T-helper 17 cell (primary cell): ENCODE measurements at places on chromosomes 4 and X. TPM values are rescaled to one million over a fixed set of nuclear protein-coding genes. Genes with fewer than 3 reads are reported as not detected.

DNA sequence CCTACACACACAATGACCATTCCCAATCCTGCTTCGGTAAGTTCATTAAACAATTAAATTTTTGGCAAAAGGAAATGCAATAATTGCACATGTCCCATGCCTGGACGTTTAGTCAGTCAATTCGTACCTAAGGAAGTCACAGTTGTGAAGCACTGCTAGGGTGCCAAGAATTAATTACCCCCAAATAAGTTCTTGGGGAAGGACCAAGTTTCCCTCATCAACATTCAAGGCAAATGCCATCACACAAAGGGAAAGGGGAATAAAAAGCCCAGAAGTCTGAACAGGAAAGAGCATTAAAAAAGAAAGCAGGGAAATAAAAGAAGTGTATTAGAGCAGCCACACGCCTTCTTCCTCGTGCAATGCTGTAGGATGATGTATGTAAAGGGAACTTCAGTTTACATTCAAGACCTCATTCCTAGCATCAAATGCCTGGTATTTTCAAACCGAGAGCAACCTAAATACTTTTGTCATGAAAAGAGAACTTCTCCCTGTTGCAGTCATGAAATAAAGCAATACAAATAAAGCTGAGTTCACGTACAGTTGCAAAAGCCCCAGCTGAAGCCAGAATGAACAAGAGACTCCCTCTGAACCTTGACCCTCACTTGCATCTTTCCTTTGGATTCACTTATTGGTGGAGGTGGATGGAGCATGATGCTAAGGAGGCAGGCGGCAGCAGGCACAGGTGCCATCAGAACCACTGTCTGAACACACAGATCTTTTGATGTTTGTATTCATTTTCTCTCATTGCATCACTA is 124.0 kb upstream of the PPARGC1A start:
- no peak for DNase-seq

GRCh38 chr4:4818415-4819212 is 40.9 kb upstream of the MSX1 start:
- DNase-seq, result no peak

DNA sequence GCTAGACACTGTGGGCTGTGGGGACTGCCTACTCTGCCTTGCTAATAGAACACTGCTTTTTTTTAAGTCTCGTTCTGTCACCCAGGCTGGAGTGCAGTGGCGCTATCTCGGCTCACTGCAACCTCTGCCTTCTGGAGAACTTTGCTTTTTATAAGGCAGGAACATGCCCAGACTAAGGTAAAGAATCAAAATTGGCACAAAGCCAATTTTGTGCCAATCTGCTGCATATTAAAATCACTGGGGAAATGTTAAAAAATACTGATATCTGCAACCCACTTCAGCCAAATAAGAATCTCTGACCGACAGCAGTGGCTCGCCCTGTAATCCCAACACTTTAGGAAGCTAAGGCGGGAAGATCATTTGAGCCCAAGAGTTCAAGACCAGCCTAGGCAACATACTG is 36.5 kb upstream of the CEP135 start:
- no peak for DNase-seq

DNA sequence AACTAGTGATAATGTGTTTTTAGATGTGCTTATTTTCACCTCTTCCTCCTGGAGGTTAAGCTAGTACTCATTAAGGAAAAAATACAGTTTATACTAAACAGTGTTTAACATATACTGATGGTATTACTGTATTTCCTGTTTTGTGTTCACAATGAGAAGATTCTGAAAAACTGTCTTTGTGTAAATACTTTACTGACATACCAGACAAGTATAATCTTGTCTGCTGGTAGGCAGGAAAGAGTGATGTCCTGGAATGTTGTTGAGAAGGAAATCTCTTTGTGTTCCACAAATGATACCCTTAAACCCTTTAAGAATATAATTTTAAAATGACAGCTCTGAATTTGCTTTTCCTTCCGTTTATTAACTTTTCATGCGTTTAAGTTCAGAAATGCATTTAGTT is 205.5 kb upstream of the NUDT6 start:
- no peak for DNase-seq

DNA sequence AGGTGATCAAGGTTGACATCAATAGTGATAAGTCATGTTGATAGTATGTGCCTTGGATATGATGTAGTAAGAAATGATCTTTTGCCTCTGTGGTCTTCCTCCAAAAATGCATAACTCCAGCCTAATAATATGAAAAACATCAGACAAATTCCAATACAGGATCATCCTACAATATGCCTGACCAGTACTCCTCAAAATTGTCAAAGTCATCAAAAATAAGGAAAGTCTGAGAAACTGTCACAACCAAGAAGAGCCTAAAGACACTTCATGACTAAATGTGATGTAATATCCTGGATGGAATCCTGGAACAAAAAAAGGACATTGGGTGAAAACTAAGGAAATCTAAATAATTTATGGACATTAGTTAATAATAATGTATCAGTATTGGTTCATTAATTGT is 50.3 kb upstream of the LCORL start:
- no peak for DNase-seq

DNA sequence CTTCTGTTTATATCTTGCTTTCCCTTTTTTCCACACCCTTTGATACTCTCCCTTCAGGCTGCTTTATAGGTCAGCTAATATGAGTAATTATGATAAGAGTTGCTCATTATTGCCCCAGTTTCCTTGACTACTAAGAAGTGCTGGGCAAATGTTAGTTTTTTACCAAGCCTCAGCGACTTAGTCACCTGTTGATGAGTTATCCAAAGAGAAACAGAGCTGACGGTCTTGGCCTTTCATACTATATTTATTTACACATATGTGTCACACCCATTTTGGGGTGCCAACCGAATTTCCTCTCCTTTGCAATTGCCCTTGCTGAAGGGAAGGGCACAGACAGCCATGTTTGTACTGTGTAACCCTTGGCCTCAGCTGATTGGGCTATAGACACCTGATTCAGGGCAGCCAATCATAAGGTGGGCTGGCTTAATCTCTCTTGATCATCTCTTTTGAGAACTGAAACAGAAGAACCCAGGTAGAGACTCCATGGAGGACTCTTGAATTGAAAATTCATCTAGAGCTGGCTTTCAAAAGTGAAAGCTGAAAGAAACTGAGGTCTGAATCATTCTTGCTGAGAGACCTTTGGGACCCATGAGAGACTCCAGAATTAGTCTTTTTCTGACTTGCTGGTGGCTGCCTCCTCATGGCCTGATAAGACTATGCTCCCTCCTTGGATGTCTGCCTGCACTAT is 111.7 kb upstream of the RPS6KA3 start:
- DNase-seq, result no peak

Gene LRRC66
- total RNA-seq, result 0.60 TPM

Gene HSFX4
- not detected for total RNA-seq

DNA sequence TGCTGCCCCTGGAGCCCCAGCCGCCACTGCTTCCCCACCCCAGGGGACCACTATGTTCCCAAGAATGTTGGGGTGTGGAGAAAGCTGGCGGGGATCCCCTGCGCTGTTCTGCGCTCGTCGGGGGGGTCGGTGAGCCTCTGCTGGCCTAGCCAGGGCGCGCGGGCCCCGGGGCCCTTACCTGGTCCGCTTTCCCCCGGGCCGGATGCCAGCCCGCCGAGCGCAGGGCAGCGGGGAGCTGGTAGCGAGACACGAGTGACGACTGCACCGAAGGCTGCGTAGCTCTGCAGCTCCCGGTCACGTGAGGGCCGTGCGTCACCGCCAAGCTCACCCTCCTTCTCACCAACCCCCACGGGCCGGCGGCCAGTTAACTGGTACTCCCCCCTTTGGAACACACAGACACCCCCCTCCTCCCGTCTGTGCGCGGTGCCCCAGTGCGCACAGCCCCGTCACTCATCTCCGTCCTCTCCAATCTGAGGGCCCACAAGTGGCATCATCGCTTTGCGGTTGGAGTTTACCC is at the start of gene BEX1:
Gene BEX1, minus strand, starts transcription at position 254 of the 517 bp plus-strand sequence. CDS start 897 bp downstream, outside the sequence.
- DNase-seq, result no peak

GRCh38 chr4:78298618-78299017 is 241.5 kb downstream of the FRAS1 start:
- DNase-seq, result no peak

DNA sequence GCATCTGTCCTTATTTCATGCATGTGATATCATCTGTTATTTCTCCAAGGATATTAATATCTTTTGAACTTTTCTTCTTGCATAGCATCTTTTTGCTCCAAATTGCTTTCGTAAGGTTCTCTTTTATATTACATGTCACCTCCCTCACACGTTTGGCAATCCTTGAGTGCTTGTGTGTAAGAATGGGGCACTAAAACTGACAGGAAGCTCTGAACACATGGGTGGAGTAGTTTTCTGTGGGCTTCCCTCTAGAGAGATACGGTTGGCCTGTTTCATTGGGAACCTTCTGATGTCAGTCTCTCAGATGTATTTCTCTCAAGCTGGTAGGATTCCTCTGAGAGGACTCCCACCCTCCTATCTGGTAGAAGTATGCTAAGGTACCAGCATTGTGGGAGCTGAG is 223.0 kb downstream of the MID1 start:
- DNase-seq, result no peak

Gene ZNF711
- total RNA-seq, result 1.8 TPM

Gene GCNA
- 1.2 TPM for total RNA-seq

- no peak for DNase-seq
Observed at GRCh38 chr4:107388736-107389274, 331.2 kb downstream of the PAPSS1 start.

GRCh38 chr4:70581980-70582379 is 10.1 kb upstream of the AMBN start:
- DNase-seq, result no peak

Gene LRAT
- total RNA-seq, result not detected

- DNase-seq, result no peak
Observed at GRCh38 chr4:97235521-97235920, 907.8 kb downstream of the STPG2 start.

- no peak for DNase-seq
Observed at GRCh38 chr4:108937066-108937465, 174.2 kb upstream of the ETNPPL start.

DNA sequence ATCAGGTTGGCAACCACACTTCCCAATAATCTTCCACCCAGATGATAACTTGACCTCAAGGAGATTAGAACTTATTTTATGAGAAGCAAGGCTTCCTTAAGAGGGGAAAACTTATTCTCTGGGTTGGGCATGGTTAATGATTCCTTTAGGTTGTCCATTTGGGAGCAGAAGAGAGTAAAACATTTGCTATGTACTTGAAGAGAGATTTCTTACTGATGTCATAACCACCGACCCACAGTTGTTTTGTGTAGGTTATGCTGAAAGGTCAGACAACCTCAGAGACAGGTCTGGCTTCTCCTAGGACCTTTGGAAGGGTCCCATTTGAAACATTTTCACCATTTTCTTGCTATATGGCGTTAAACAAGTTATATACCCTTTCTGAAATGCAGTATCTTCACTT is 56.1 kb downstream of the FAM114A1 start:
- DNase-seq, result no peak

- no peak for DNase-seq
Observed at GRCh38 chr4:38125816-38126215, 165.6 kb downstream of the PTTG2 start.

- no peak for DNase-seq
Observed at GRCh38 chr4:60562334-60562733, 637.8 kb upstream of the ADGRL3 start.

Gene ZNF280C
- total RNA-seq, result 5.2 TPM

GRCh38 chrX:5867778-5868177 is 360.9 kb downstream of the NLGN4X start:
- DNase-seq, result no peak

Gene IL21
- total RNA-seq, result 0.77 TPM

- DNase-seq, result no peak
Observed at GRCh38 chr4:6313216-6313615, 43.6 kb downstream of the WFS1 start.

GRCh38 chrX:105098201-105098600 is 122.3 kb downstream of the TEX13A start:
- DNase-seq, result no peak

DNA sequence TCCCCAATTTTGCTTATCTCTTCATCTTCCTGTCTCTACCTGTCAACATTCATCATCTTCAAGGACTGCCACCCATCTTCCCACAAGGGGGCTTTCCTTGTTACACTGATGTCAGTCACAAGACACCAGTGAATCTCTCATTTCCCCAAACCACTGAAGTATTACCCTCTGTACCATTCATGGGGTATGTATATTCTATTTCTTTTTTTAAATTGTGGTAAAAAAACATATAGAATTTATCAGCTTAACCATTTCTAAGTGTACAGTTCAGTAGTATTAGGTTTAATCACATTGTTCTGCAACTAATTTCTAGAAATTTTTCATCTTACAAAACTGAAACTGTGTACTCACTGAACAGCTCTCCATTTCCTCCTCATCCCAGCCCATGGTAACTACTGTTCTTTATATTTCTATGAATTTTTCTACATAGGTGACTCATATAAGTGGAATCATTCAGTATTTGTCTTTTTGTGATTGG is 98.6 kb downstream of the LARP7 start:
- no peak for DNase-seq

GRCh38 chr4:139629436-139630125 is 36.0 kb upstream of the MGST2 start:
- DNase-seq, result no peak

Gene CCDC110
- total RNA-seq, result not detected

- DNase-seq, result peak; percentile 6
Observed at GRCh38 chr4:8907596-8908205, 36.1 kb upstream of the HMX1 start.
